Gastroesophageal sphincter (tissue), 4 donors: ENCODE measurements at places on chromosomes 11 and 22. TPM values are rescaled to one million over a fixed set of nuclear protein-coding genes. Genes with fewer than 3 reads are reported as not detected.

DNA sequence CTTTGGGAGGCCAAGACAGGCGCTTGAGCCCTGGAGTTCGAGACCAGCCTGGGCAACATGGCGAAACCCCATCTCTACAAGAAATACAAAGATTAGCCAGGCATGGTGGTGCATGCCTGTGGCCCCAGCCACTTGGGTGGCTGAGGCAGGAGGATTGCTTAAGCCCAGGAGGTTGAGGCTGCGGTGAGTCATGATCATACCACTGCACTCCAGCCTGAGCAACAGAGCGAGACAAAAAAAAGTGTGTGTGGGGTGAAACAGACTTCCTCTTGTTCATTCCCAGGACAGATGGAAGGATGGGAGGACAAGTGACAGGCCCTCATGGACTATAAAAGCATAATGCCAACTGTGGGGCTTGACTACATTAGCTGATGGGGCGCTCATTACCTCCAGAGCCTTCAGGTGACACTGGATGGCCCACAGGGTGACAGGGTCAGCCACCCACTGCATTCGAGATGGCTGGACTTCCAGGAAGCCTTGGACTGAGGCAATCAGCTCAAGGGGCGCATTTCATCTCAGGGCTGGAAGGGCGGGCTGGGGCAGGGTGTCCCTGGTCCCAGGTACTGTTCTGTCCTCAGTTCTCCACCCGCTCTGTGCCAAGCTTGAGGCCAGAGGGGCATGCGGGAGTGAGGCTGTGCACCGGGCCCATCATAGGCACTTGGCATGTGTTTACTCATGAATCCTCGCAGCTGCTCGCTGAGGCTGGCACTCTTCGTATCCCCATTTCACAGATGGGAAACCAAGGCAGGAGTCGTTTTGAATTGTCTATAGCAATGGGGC lies 12.5 kb downstream of the NPTXR start:
- no peak overlapping the region for H3K27ac ChIP-seq
- H3K4me1 ChIP-seq = no peaks in the 10 kb centered on the region
- no peak for ATAC-seq
- no peaks in the 10 kb centered on the region for H3K27me3 ChIP-seq

DNA sequence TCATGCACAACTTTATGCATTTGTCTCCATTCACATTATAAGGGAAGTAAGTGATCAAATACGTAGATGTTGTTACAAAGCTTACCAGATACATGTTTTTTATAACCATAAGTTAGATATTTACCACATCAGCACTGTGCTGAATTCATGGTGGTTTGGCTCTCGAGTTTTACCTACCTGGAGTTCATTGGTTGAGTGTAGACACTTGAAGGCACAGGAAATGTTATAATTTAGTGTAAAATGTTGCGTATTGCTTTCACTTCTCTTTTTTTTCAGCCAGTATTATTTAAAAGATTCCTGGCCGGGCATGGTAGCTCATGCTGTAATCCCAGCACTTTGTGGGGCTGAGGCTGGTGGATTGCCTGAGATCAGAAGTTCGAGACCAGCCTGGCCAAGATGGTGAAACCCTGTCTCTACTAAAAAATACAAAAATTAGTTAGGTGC lies 53.1 kb upstream of the GRK2 start:
- H3K27me3 ChIP-seq = no peaks in the 10 kb centered on the region
- no peak for ATAC-seq
- H3K4me3 ChIP-seq = no peak overlapping the region
- H3K27ac ChIP-seq = no peak overlapping the region
- H3K4me1 ChIP-seq = no peaks in the 10 kb centered on the region

GRCh38 chr11:57323855-57324153 lies 948 bp downstream of the TNKS1BP1 start:
- peak overlapping the region; percentile 98 for H3K27ac ChIP-seq
- H3K36me3 ChIP-seq = peaks cover 50% of the 10 kb centered on the region
- no peaks in the 10 kb centered on the region for H3K27me3 ChIP-seq

GRCh38 chr11:121613724-121614123 lies 161.0 kb upstream of the SORL1-AS1 start:
- no peaks in the 10 kb centered on the region for H3K27me3 ChIP-seq
- H3K4me3 ChIP-seq = no peak overlapping the region
- no peak overlapping the region for H3K27ac ChIP-seq
- no peaks in the 10 kb centered on the region for H3K4me1 ChIP-seq
- H3K36me3 ChIP-seq = peaks cover 35% of the 10 kb centered on the region

DNA sequence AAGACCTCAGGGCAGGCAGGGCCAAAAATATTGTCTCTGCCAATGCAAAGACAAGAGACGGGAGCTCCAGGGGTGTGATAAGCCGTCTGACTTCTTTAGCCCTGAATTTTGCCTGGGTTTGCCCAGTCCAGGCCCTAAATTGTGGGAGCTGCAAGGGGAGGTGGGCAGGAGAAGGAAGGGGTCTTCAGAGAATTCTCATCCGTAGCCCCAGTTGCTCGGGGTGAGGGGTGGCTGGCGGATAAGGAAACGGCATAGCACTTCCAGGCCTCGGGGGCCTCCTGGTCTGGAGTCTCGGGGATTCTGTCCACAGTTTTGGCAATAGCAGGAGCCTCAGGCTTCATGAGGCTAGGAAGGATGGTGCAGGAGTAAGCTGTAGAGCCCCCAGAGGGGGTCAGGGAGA lies 7.4 kb downstream of the CD5 start:
- H3K4me3 ChIP-seq = no peak overlapping the region
- H3K27me3 ChIP-seq = no peaks in the 10 kb centered on the region
- ATAC-seq = no peak
- no peaks in the 10 kb centered on the region for H3K4me1 ChIP-seq

DNA sequence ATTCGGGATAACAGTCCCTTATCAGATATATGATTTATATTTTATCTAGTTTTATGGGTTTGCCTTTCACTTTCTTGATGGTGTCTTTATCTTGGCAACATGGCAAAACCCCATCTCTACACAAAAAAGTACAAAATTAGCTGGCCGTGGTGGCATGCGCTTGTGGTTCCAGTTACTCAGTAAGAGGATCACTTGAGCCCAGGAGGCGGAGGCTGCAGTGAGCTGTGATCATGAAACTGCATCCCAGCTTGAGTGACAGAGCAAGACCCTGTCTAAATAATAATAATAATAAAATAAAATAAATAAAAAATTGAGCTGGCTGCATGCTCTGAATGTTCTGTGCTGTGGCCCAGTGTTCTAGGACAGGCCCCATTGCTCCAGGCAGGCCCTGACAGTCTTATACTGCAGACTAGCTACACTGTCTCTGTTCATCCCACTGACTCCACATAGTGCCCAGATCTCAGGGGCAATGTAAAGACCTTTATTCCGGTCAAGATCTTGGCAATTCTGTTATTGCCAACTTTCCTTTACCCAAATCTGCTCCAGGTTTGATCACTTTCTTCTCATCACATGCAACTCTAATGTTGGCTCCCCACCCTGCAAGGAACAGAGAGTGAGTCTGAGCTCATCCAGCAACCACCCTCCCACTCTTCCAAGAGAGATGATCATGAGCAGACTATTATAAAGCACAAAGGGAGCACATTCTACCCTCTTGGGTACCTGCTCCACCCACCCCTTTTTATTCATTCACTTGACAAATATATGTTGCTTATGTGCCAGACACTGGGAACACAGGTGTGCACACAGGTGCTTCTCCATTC lies 8.8 kb downstream of the HSPA8 start:
- peak; percentile 15 for ATAC-seq
- no peaks in the 10 kb centered on the region for H3K27me3 ChIP-seq
- H3K4me3 ChIP-seq = no peak overlapping the region
- H3K27ac ChIP-seq = no peak overlapping the region
- H3K36me3 ChIP-seq = no peaks in the 10 kb centered on the region

The PNPLA2 gene
- total RNA-seq = 39.7 TPM

The OVCH2 gene
- not detected for total RNA-seq

The CSNK2A3 gene
- 1.4 TPM for total RNA-seq

- no peak overlapping the region for H3K4me3 ChIP-seq
- ATAC-seq = no peak
- H3K4me1 ChIP-seq = no peaks in the 10 kb centered on the region
- no peaks in the 10 kb centered on the region for H3K36me3 ChIP-seq
- no peak overlapping the region for H3K27ac ChIP-seq
These were observed 561.8 kb upstream of the CADM1 start for GRCh38 chr11:116065986-116066385.
